ENCODE measurements at places on chromosomes 6 and 20.

- no peak for DNase-seq
Measured at GRCh38 chr6:80489911-80490635, 383.6 kb downstream of the BCKDHB start.

- no peak for DNase-seq
Measured at GRCh38 chr6:41466437-41466990, 79.7 kb upstream of the FOXP4 start.

DNA sequence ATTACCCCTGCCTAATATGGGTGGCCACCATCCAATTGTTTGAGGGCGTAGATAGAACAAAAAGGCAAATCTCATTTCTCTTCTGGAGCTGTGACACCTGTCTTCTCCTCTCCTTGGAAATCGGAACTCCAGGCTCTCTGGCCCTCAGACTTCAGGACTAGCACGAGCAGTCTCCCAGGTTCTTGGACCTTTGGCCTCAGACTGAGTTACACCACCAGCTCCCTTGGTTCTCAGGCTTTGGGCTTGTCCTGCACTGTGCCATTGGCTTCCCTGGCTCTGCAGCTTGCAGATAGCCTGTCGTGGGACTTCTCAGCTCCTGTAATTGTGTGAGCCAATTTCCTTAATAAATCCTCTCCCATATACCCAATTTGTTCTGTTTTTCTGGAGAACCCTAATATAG, 34.3 kb downstream of the ATRN start:
- DNase-seq, result no peak

GRCh38 chr6:6417475-6417874, 97.0 kb upstream of the F13A1 start:
- DNase-seq, result no peak

DNA sequence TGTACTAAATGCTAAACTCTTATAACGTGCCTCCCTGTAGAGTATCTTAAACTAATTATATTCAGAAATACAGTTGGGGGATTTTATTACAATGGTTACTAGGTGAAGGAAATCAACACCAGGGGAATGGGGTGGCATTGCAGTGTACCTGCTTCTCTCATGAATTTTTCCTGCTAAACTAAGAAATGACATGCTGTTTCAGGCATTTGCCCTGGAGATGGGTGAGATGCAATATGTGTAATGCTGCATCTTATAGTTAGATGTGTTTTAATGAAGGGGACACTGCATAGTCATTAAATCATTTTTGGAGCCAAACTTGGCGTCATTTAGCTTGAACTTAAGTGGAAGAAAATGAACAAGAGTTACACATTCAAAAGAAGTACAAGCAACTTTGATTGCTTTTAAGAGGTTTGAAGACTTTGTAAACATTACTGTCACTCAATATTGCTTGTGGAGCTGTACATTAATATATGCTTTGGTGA, 4.3 kb downstream of the EYA4 start:
- no peak for DNase-seq

Measured in right renal pelvis (tissue), 4 donors.